ENCODE measurements at places on chromosomes 7 and 10.

DNA sequence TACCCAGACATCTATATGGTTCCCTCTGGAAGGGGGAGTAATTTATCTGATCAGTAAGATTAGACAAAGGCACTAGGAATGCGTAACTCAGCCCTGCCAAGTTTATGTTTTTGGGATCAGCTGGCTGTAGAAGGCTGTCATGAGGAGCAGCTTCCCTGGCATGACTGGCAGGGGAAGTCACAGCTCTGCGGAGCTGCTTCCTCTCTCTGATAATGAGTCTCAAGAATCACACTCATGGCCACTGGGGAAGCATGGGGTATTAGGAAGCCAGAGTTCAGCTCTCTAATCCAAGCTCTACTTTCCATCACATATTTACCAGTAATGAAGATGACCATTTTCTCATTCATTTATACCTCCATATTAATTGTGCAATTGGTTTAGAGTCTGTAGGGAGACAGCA, 758.9 kb downstream of the GRM8 start:
- no peak for DNase-seq

DNA sequence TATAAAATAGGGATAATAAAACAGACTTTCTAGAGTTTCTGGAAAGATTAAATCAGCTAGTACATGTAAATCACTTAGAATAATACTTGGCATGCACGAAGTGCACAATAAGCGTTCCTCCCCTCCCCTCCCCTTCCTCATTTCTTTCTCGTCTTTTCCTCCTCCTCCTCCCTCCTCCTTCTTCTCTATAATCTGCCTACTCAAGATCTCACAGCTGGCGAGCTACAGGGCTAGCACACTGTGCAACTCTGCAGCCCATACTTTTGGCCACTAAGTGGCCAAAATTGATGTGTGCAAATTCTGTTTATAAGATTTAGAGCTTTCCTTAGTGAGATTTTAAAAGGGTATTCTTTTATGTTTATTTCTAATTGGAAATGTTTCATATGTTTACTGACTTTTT, 565.3 kb downstream of the PHTF2 start:
- DNase-seq: no peak

DNA sequence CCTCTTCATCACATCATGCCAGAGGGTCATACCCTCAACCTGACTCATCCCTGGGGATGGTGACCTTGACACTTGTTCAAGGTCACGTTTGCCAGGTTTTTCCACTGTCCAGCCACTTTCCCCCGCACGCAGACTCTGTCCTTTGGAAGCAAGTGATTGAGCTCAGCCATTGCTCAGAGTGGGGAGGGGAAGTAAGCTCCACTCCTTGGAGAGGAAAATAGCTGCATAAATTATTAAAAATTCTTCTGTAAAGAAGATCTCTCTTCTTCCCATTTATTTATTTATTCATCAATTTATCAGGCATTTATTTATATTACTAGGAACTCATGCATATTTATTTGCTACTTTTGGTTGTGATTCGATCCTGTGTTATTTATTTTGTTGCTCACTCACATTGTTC, 88.0 kb downstream of the GLRX3 start:
- DNase-seq: no peak

DNA sequence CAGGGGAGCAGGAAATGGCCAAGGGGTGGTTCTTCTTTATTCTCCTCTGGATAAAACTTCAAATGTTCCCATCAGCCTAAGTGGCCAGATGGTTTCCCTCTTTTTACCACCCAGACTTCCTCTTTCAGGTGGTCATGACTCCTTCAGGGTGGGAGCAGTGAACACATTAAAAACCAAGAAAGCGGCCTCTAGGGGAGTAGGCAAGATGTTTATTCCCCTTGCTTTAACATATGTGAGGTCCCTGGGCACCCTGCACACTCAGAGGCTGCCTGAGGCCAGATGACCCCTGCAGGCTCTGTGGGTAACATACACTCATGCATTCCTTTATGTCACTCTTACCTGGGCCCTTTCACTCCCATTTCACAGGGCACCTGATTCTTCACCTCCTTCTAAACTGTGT, 357.4 kb downstream of the ABCA13 start:
- no peak for DNase-seq

DNA sequence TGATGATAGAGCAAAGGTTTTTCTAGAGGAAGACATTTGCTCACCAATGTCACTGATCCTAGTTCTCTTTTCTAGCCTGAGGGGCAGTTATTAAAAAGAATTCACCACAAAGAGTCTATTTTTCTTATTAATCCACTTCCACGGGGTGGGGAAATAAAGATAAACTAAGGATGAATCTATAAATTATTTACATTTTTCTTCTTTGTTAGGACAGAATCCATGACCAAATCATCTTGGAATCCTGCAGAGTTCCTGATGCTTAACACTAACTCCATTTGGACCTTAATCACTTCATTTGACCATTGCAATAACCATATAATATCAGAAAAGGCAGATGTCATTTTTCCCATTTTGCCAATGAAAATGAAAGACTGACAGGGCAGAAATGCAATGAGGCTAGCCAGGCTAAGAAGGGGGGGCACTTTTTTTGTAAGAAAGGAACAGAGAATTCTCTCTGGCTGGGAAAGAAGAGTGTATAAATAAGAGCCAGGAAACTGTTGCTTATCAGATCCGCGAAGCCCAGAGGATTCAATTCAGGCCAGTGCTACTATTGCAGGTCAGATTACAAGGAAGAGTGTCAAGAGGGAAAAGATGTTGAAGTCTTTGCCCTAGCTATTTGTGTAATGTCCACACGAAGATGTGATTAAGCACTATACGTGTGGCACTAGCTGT, 433.2 kb downstream of the TNS3 start:
- DNase-seq: no peak

GRCh38 chr10:60008816-60009215, 102.5 kb upstream of the CCDC6 start:
- no peak for DNase-seq

- no peak for DNase-seq
Measured at GRCh38 chr7:2044311-2044882, 188.3 kb downstream of the MAD1L1 start.

- no peak for DNase-seq
Measured at GRCh38 chr10:101781984-101782810, 1.0 kb downstream of the NPM3 start.

GRCh38 chr7:85191383-85191782, 4.5 kb upstream of the SEMA3D start:
- DNase-seq: no peak

DNA sequence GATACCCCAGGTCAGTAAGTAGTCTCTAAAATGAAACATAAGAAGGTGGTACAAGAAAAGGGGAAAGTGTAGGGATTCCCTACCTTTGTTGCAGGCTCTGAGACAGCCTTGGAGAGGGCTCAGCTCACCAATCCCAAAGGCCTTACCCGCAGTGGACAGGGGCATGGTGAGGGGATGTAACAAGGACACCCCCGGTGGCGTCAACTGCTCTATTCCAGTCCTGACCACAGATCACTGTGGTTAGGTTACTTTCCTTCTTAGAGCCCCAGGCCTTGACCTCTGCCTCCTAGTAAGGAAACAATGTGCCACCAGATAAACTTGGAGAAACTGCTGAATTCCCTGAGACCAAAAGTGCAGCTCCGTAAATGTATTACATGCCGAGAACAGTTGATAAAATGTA, 17.5 kb downstream of the PLXNA4 start:
- no peak for DNase-seq

DNA sequence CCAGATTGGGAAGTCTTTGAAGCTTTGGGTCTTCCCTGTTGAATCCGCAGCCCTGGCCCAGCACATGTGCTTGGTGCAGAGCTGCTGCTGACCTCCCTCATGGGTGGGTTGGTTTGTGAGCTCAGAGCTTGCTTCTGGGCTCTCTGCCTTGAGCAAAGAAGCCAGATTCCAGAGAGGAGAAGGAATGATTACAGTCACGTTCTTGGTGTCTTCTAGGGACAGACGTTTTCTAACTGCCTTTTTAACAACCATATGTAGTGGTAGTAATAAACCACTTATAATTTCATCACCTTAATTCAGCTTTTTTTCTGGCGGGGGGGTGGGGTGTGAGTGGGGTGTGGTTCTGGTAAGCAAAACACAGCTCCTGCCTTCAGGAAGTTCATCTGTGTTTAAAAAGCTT, 39.5 kb downstream of the LRMDA start:
- no peak for DNase-seq

DNA sequence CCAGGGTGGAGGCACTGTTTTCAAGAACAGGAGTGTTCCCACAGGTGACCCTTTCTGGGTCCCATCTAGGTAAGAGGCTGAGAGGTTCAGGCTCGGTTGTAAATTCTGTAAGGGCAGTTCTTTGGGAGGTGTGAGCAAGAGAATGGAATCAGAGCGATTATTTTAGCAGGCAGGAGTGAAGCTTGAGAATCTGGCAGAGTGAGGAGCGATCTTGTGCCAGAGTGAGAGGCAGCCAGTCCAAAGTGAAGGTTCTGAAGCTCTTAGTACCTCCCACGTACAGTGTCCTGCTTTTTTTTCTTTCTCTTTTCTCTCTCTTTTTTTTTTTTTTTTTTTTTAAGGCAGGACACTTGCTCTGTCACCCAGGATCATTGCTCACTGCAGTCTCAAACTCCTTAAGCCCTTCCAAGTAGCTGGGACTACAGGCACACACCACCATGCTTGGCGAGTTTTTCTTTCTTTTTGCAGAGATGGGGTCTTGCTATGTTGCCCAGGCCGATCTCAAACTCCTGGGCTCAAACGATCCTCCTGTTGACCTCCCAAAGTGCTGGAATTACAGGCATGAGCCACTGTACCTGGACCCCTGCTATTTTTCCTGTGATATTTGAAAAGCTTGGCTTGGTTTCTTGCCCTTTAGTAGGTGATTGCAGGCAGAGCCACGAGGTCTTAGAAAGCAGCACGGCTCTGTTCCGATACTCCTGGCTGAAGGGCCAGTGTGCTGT, 10.9 kb downstream of the POR start:
- peak; percentile 38 for DNase-seq

- no peak for DNase-seq
Measured at GRCh38 chr7:69269806-69270205, 328.5 kb upstream of the AUTS2 start.

DNA sequence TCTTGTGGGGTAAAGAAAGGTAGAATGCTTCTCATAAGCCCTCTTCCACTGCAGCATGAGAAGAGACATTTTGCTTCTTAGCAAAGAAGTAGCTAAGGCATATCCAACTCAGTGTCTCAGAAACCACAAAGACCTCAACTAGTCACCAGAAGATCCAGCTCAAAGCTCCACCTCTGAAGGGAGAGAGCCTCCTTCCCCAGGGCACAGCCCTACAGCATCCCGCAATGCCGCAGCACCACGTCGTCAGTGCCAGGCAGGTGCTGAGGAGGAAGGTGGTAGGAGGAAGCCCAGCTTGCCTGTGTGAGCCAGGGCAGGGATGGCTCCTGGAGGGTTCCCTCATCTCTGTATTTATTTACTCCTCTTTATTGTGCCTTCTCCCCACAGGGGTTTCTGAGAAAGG, 385.6 kb upstream of the NPVF start:
- no peak for DNase-seq

- DNase-seq: no peak
Measured at GRCh38 chr10:75672842-75673241, 241.4 kb downstream of the LRMDA start.

- no peak for DNase-seq
Measured at GRCh38 chr10:74018241-74018640, 20.3 kb downstream of the VCL start.

Data from Ammon's horn (tissue), 1 donor.